HTR-8/SVneo (cell line): ENCODE measurements at places on chromosomes 11 and 22.

DNA sequence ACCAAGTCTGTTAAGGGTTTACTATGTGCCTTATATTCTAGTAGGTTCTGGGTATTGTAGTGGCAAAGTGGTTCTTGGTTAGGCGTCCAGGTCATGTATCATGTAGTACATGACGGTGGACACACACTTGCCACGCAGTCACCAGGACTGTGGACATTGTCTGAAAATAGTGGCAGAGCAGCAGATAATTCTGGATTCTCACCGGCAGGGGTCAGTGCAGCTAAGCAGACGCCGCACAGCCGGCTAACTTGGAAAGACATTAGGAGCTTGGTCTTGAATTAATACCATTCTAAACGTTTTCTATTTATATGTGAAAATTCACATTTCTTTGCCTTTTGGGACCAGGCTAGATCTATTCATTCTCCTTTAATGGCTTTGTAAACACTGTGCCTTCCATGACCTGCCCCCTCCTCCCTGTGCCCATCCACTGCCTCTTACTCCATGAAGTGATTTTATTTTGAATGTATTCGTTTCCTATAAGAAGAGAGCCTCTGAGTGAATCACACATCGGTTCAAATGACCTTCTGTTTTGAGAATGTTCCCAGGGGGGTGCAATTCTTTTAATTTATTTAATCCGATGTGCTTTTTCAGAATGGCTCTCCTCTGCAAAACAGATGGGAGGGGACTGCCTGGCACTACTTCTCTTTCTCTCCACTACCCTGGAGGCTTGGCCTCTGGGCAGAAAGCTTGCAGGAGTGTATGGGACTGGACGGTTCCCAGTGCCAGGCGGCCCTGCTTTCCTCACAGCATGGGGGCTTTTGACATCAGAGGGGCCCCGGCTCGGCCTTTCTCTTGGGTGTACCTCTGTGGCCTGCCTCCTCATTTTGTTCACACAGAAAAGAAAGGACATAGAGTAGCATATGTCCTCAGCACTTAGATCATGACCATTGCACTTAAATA, 378.0 kb downstream of the NTM start:
- peak; percentile 24 for DNase-seq

GRCh38 chr11:121449123-121449522, 3.0 kb upstream of the SORL1 start:
- no peak for DNase-seq

GRCh38 chr11:20421946-20422345, 34.4 kb downstream of the PRMT3 start:
- DNase-seq, result no peak

GRCh38 chr22:26476705-26477340, 6.8 kb downstream of the HPS4 start:
- no peak for DNase-seq

- no peak for DNase-seq
Observed at GRCh38 chr22:33112580-33112979, 54.4 kb upstream of the SYN3 start.

DNA sequence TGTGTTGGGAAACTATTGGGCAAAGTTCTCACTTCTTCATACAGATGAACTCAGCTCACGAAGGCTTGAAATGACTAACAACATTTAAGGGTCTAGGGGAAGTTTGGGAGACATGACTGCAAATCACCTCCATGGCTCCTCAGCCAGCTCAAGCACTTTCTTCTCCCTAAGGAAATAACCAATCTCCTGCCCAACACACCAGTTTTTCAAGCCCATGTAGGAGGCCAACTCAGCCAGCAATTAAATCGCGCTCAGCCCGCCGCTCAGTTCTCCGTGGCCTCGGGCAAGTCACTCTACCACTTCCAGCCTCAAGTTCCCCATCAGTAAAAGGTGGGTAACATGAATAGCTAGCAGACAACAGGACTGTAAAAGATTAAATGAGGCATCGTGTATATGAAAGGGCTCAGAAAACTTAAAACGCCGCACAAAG, 796 bp downstream of the POLDIP3 start:
- no peak for DNase-seq

- no peak for DNase-seq
Observed at GRCh38 chr11:26344647-26345046, 12.7 kb downstream of the ANO3 start.

GRCh38 chr22:23067691-23068090, 2.6 kb upstream of the GNAZ start:
- no peak for DNase-seq

DNA sequence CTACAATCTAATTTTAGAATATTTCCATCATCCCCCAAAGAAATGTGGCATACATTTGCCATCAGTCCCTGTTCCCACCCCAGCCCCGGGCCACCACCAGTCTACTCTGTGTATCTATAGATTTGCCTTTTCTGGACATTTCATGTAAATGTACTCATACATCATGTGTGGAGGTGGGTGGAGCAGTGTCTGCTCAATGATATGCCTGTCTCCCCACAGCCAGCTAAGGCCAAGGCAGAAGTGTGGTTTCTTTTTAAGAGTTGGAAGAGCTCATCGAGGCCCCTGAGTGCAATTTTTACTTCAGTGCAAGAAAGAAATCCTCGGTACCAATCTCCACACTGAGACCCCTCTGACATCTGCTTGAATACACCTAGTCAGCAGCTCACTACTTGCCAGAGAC, 80.5 kb downstream of the TP53I11 start:
- DNase-seq, result no peak

GRCh38 chr11:107696140-107696539, 15.7 kb downstream of the SLN start:
- DNase-seq, result peak; percentile 85

DNA sequence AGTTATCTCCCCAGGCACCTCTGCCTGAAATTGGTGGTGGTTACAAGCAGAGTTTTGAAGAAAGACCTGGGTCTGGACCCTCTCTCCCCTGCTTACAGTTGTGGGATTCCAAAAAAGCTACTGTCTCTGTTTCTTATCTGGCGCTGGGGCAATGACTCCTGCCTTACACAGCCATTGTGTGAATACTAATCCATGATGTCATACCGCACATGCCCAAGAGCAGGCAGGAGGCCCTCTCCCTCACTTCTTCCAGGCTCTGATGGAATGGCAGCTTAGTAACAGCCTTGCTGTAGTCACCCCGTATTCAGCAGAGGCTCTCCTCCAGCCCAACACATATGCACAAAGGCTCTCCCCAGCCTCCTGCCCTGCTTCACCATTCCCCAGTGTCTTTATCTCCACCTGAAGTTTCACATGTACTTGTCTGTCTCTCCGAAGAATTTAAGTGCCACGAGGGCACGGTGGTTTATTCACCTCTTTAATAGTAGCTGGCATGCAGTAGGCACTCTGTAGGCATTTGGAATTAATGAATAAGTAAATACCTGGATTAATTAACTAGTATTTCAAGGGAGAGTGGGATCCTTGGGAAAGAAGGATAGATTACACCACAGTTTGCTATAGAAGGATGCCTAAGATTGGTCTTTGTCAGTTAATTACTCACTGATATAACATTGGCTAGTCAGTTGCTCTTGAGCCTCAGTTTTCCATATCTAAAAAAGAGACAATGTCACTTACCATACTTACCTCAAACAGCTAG, 165.6 kb downstream of the ETS1 start:
- no peak for DNase-seq

DNA sequence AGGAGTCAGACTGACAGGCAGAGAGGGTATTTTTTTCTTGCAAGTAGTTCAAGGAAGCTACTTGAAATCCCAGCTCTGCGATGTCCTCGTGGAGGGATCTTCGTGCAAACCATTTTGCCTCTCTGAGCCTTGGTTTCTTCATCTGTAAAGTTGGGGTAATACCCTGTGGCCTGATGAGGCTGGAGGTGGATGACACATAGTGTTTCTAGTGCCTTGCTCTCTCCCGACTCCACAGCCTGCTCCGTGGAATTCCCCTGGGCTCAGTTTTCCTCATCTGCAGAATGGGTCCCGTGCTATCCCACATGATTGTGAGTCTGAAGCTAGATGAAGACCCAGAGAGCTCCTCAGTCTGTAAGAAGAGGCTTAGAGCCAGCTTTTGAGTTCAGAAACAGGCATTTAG, 32.7 kb downstream of the DAGLA start:
- no peak for DNase-seq

DNA sequence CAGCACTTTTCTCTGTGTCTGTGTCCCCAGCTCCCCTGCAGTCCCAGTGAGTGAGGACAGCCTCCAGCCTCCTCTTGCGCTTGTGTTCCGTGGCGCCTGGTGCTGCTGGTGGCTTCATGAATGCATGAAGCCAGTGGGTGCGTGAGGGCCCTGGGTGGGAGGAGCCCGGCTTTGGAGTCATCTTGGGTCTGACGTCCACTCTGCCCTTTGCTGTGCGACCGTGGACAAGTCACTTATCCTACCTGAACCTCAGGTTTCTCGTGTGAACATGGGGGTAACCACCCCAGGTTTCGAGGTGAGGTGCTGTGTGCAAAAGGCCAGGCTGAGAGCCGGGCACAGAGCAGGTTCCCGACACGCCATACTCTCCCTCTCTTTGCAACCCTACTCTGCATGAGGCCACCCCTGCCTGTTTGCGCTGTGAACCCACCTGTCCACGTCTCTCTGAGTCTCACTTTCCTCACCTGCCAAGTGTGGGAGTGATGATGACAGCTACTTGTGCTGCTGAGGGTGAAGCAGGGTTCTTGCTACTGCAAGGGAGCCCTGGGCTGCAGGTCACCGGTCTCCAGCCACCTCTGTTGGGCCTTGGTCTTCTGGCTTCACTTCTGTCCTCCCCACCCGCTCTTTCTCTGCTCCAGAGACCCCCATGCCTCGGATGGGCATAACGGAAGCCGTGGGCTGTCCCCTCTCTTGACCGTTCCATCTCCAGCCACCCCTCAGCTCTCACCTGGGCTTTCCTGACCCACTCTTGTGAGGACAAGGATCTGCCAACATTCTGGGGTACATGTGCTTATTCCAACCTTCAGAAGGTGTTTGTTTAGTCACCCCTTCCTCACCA, 537.6 kb downstream of the TBC1D22A start:
- no peak for DNase-seq

DNA sequence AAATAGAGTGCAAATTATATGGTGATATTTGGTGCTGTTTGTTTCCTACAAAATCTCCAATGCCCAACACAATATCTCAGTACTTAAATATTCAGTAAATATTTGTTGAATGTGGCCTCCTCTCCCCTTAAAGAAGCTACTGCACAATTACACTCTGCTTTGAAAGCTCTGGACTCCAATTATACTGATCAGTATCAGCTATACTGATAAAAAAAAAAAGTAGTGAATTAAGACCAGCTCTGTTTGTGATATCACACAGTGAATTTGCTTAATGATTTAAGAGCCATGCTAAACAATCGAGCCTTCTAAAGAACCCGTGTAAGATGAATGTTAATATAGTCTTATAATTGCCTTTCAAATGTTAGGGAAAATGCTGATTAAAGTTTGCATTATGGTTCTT, 543.2 kb upstream of the API5 start:
- DNase-seq, result no peak

GRCh38 chr11:64969209-64969608, 2.7 kb downstream of the MAJIN start:
- DNase-seq, result peak; percentile 44

DNA sequence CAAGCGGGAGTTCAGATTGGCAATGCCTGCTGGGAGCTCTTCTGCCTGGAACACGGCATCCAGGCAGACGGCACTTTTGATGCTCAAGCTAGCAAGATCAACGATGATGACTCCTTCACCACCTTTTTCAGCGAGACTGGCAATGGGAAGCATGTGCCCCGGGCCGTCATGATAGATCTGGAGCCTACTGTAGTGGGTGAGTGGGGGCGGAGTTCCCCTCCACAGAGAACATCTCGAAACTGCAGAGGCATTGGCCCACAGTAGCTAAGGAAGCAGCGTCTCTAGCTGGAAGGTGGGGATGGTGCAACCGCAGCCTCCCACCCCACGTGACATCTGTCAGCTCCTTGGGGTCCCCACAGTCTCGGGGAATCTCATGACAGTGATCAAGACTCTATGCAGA, 10.9 kb downstream of the TUBA8 start:
- no peak for DNase-seq

- no peak for DNase-seq
Observed at GRCh38 chr11:103397369-103397768, 288.1 kb downstream of the DYNC2H1 start.

DNA sequence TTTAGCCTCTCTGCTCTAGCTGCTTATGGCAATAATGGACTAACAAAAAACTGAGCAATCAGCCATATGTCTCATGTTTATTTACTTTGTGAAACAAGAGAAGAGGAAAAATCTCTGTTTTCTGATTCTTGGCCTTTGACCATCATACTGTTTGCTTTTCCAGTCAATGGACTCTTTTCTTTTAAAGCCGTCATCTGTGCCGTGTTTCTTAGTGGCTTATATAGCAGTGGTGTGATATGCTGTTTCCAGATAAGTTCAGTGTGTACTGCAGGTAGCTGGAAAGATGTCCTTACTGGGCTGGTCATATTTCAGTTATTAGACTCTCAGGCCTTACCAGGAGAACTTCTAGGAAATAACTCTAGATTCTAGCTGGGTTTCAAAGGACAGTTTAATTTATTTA, 33.6 kb upstream of the TECTA start:
- no peak for DNase-seq

GRCh38 chr11:21582791-21583190, 610.1 kb upstream of the ANO5 start:
- DNase-seq, result no peak

GRCh38 chr11:111726301-111726713, 39.9 kb downstream of the PPP2R1B start:
- DNase-seq, result no peak

DNA sequence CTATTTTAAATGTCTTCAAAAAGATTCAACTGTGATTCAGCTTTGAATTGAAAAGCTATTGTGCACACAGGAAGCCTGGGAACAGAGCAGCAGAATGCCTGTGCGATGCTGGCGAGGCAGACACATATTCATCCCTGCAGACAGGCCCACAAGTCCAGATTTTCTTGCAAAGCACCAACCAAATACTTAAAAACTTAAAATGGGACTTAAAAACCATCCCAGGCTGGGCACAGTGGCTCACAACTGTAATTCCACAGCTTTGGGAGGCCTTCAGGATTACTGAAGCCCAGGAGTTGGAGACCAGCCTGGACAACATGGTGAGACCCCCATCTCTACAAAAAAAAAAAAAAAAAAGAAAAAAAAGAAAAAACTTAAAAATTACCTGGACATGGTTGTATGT, 122.6 kb upstream of the SERPIND1 start:
- no peak for DNase-seq

GRCh38 chr11:120815319-120816100, 208.4 kb upstream of the TBCEL start:
- DNase-seq, result no peak

- no peak for DNase-seq
Observed at GRCh38 chr11:73528483-73529203, 69.3 kb downstream of the FAM168A start.

- DNase-seq, result no peak
Observed at GRCh38 chr11:10041332-10041731, 252.7 kb downstream of the SBF2 start.
